ENCODE measurements at places on chromosomes 5 and 9.
A peak's percentile ranks its signal among the peaks of the same experiment; 100 is the strongest.

DNA sequence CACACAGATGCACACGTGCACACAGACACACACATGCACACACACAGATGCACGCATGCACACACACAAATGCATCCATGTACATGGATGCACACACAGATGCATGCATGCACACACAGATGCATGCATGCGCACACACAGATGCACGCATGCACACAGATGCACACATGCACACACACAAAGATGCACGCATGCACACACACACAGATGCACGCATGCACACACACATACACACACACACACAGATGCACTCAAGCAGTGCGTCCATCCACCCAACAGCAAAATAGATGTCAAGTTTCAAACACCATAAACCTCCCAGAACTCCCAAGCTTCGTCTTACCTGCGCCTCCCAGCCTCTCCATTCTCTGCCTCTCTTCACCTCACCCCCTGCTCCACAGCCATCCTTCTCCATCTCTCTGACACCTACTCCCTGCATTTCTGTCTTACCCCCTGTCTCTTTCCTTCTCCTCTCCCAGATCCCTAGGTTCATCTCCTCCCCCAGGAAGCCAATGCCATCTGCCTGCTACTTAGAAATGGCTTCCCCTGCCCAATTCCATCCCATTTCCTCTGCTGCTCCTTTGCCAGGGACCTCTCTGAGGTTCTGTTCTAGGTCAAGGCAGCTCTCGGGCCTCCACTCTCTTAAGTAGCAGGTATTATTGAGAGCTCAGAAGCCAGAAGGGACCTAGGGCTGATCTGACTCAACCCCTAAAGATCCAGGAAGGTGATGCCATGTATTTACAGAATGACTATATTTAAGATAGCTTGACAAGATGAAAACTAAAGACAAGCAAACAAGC, 297.2 kb downstream of the MED10 start:
- DNase-seq, result no peak

- DNase-seq, result peak; percentile 91
Measured at GRCh38 chr5:150412319-150413175, at the start of gene CD74. CD74 (minus strand) TSS chr5:150412910; CDS start chr5:150412749, 161 bp downstream.

DNA sequence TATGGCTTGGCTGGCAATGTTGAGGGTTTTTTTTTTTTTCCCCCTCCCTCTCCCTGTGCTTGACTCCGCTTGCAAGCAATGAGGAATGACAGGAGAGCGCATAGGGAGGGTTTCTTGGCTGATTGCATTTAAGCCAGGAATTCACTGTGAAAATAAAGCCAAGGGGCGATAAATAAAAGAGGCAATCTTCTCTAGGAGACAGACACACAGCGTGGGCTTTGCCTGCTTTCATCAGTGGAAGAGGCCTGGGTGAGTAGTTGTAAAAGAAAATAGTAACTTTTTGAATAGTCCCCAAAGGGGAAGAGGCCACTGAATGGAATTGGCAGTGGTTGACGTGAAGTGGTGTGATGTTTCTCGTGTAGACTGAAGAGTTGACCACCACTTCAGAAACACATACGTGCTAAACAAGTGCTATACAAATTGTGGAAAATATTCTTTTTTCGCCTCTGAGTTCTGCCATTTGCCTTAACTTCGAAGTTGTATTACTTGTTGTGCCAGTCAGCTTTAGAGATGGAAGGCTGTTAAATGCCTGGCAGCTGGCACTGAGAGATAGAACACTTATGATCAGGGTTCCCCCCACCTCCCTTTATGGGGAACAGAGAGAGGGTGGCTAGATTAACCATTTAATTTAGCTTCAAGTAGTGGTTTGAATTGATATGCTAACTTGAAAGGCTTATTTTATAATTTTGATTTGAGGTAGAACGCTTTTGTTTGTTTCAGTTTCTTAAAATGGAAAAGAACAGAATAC, 3.0 kb downstream of the ZSWIM6 start:
- no peak for DNase-seq

DNA sequence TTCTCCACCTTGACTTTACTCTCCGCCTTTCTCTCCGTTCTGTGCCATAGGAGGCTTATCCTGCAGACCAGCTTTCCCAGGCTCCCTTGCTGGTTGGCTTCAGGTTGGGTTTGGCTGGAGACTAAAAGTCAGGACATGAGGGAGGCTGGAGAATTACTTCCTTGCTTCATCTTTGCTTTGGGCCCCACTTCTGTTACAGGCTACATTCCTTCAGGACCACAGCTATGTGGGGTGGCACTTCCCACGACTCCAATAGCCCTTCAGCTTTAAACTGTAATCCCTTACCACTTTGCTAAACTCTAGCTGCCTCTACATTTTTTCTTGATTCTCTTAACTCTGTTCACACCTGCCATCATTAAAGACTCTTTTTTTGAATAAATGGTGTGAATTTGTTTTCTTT, 186.7 kb upstream of the NR4A3 start:
- no peak for DNase-seq

- DNase-seq, result no peak
Measured at GRCh38 chr5:111756581-111757354, at the start of gene NREP. NREP (minus strand) TSS chr5:111757194; CDS start chr5:111755772, 1,422 bp downstream.

- no peak for DNase-seq
Measured at GRCh38 chr9:136662656-136663581, at the start of gene EGFL7. EGFL7 (plus strand) TSS chr9:136662916; CDS start chr9:136668283, 5,367 bp downstream.

GRCh38 chr9:79383096-79383495, 188.7 kb upstream of the TLE4 start:
- DNase-seq, result no peak

DNA sequence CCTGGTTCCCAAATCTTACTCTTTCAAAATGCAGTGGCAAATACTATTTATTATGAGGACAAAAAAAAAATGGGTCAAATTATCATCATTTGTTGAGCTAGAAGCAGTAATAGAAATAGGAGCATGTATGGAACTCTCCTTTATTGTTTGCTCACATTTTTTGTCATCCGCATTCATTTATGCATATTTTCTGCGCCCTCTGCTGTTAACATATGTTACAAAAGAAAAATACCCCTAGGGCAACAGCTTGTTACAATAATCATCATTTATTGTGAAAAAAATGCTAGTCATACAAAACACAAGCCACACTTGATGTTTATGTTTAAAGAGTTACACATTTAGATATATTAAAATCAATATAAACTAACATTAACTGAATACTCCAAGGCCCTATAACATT, 328.2 kb downstream of the TUSC1 start:
- DNase-seq, result no peak

- no peak for DNase-seq
Measured at GRCh38 chr9:89695441-89695891, 90.7 kb downstream of the GADD45G start.

DNA sequence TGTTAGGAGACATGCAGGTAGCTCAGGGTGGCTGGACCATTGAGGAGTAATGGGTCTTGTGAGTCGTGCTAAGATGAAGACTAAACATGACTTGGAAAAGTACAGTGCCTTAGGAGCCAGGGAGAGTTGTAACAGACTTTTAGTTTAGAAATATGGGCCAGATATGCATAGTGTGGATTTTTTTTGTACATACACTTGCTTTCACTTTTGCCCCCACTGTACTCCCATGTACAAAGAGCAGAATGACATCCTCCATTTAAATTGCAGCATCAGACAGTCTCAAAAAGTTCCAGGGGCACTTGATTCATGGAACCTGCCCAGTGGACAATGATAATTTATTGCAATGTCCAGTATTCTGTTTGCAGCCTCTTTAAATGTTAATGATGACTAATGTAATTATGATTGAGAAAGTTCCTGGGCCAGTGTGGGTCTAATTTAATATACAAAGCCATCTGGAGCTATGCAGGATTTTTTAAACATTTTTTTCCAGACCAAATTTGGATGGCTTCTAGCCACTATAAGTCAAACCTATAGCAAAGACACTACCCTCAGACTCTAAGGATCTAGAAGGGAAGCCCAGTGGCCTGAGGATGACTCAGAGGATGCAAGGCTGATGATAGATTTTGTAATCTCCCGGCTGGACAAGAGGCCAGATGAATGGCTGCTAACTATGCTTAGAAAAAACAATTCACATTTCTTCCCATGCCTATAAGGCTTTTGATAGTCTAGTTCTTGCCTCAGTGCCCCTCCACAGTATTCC, 80.1 kb downstream of the TRPC7 start:
- DNase-seq, result no peak

DNA sequence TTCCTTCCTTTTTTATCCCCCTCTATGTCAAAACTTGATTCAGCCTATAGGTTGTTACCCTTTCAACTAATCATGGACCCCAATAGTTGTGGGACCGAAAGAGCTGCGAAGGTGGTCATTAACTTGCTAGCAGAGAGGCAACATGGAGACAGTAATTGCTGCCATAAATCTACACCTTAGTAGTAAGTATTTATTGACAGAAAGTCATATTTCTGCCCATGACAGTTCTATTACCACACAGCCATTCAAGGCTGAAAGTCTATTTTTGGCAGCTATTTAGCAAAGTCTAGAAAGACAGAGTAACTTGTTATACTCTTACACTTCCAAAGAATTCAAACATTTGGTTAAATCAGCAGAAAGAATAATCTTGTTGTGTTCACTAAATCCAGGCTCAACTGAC, 236.2 kb downstream of the PRELID2 start:
- no peak for DNase-seq

- no peak for DNase-seq
Measured at GRCh38 chr5:1242733-1243486, 17.7 kb downstream of the SLC6A18 start.

DNA sequence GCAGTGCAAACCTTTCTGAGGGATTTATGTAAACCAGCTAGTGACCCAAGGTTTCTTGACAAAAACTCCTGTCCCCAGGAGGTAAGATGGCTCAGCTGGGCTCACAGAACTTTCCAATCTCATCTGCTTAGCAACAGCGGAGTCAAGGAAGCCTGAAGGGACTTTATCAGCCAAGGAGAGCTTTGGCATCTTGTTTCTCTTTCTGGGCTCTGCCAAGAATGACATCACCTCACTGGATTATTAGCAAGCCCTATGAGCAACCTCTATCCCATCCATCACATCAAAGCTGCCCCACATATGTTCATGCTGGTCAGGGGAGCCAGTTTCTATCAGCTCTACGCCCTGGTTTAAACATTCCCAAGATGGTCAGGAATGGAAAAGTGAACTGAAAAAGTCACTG, 461.3 kb downstream of the ENC1 start:
- DNase-seq, result no peak

DNA sequence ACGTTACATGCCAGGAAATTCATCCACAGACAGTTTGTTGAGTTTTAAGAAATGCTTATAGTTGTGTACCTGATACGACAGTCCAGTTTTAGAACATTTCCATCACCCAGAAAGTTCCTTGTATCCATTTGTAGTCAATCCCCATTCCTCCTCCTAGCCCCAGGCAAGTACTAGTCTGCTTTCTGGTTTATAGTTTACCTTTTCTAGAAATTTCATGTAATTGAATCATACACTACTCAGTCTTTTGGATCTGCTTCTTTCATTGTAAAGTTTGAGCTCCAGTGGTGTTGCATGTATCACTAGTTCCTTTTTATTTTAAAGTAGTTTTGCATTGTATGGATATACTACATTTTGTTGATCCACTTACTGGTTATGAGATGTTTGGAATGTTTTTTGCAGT, 291.2 kb downstream of the AOPEP start:
- DNase-seq, result no peak

- peak; percentile 72 for DNase-seq
Measured at GRCh38 chr5:137660349-137660817, 75.5 kb downstream of the KLHL3 start.

Data from activated gamma-delta T cell treated with Interleukin-2 at 50 U/mL for 16 hours (primary cell).